ENCODE measurements at places on chromosomes 2 and 18.

DNA sequence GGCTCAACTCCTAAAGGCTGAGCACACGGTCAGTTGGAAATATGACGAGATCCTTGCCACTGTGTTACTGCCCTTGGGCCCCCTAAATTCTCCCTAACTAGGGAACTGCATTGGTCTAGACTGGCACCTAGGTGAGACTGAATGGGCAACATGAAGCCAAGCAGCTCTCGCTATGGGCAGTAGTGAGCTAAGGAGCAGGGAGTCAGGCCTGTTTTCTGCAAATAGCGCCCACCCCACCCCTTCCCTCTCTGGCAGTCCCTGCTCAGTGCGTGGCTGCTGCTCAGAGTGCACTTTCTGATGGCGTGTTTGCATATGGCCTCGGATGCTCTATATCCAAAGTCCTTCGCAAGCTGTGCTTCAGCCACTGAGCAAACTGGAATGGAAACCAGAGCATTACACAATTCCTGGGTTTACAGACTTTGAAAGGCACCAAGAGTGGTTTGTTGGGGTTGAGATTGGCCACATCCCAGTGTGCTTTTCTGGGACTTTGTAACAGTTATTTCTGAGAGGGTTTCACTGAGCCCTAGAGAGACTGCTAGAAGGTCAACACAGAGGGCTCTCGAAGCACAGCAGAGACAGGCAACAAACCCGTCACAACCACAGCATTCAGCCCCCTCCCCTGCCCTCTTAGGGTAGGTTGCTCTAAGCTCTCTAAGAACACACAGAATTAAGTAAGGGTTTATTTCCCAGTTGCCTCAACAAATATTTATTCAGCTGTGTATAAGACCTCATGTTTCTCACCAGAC, 419.9 kb downstream of the STK39 start:
- DNase-seq = no peak

DNA sequence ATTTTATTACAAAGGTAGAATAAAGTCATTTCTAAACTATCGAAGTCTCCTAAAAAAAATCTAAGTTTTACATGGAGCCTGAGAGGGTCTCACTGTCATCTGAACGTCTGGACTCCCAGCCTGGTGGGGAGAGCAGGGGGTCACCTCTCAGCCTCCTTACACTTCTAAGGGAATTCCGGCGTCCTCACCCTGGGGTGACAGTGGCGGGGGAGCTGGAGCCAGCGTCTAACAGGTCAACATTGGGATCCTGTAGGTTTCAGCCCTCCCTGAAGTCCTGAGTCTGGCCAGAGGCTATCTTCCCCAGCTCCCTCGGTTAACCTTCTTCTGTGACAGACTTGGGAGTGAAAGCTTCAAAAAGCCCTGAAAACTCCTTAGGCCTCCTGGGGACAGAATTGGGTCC, 34.6 kb upstream of the GLI2 start:
- no peak for DNase-seq

DNA sequence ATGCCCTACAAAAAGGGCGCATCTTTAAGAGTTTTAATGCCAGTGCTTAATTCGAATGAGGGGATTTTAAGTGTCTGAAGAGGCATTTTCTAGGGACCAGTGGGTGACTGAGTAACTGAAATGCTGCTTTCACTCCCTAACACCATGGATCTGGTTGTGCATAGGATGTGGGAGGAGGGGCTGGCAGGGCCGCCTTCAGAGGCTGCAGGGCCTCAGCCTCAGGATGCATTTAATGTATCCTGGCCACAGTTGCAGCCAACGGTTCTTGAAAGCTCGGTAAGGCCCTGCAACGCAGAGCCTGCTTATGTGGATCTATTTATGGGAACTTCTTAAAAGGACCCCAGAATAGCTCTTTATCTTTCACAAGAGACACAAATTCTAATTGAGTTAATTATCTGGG, 25.8 kb upstream of the IL18RAP start:
- no peak for DNase-seq

DNA sequence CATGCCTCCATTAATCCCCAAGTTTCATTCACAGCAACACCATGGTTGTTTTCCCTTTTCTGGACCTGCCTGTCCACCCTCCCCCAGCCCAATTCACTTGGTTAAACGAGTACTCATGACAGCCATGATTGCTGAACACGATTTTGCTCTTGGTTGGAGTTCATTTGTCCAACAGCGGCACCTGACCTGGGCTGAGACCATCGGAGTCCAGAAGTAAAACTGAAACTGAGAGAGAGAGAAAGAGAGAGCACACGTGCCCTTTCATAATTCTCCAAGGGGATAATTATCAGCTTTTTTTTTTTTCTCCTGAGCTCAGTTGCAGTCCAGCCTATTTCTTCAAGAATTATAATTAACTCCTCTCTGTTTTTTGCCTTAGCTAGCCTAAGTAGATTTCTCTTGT, 13.7 kb upstream of the KIF5C start:
- DNase-seq = no peak

DNA sequence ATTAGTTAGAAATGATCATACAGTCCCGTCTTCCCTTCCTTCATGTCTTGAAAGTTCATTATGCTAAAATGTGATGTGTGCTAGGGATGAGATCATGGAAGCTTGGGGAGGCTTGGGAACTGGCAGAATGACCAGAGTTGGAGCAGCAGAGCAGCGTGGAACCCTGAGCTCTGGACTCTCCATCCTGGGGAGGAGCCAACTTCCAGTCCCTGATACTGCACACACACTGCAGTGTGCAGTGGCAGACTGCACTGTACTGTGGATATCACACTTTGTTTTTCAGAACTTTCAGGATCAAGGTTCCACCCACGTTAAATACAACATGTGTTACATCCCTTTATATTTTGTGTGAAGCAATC, 27.3 kb upstream of the GREB1 start:
- DNase-seq = no peak

- DNase-seq = no peak
Observed at GRCh38 chr18:3660739-3661515, 211.0 kb downstream of the TGIF1 start.

DNA sequence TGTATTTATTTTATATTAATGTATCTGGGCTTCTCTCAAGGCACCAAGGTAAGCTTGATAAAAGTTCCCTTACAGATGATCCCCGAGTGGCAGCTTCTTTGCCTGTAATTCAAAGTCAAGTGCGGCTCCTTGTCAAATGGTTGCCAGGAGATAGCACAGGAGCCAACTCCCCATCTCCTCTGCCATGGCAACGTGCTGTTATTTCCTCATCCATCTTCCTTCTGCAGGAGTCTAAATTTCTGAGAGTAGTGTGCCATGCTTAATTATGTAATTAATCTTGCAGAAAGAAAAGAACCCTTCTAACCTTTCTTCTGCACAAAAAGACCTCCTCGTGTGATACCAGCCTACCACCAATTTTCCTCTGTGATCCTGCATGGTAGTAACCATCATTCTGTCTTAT, 46.2 kb upstream of the ACMSD start:
- no peak for DNase-seq

GRCh38 chr2:169091256-169091655, 21.9 kb downstream of the DHRS9 start:
- DNase-seq = no peak

DNA sequence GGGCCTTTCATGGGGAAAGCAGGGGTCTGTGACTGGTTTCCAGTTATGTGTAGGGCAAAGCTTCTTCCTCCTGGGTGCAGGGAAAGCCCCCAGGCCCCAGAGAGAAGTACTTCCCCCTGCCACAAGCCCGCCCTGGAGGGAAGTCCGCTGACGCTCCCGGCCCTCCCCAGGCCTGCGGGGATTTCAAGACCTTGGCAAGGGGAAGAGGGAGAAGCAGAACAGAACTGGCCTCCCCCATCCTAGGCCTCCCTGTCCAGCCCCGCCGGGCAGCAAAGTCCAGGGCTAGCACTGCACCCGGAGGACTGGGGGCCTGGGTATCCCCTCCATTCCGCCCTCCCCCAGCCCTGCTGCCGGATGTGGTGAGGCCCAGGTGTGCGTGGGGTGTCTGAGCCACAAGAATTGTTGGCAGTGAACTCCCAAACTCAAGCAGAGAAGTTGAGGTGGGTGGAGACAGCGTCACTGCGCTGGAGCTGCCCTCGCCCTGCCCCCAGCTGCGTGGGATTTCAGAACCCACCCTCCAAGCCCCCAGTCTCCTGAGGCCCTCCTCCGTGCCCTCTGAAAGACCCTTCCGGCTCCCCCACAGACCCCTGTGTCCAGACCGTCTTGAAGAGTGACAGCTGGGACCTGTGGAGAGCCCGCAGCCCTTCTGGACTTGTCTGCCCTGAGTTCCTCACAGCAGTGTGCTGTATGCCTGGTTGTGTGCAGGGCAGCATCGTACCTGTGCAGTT, 1.1 kb upstream of the DUSP2 start:
- DNase-seq = peak; percentile 58

DNA sequence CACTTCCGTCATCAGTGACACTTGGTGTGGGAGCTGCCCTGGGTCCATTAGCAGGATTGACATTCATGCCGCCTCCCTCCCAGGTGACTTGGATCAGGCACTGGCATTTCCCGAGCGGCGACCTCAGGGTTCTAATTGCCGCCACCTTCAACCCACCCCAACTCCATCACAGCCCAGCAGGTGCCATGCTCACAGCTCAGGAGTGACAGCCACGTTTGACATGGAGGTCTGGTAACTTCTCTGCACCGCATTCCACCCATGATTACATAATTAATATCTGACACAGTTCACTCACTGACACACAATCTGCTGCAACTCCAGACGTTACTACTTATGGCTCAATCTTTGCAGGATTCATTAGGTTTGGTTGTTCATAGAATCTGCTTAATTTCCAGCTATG, 450.9 kb upstream of the MYT1L start:
- peak; percentile 39 for DNase-seq

- DNase-seq = no peak
Observed at GRCh38 chr2:182080493-182080892, 94.8 kb downstream of the PPP1R1C start.

DNA sequence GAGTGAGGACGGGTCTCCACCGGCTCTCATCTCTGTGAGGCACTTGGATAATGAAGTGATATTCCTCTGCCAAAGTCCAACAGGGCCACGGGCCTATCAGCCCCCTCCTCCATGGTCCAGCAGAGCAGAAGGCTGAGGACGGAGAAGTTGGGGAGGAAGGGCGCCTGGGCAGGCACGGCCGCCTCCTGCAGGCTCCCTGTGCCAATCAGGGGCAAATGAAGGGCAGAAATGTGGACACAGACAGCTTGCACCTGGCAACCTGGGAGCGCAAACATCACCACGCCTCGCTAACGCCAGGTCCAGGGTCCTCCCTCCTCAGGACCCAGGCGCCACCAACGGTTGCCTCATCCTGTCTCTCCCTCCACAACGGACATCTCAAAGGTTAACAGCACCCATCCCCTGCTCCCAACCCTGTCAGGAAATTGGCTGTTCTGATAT, 24.3 kb downstream of the SMAD7 start:
- no peak for DNase-seq

DNA sequence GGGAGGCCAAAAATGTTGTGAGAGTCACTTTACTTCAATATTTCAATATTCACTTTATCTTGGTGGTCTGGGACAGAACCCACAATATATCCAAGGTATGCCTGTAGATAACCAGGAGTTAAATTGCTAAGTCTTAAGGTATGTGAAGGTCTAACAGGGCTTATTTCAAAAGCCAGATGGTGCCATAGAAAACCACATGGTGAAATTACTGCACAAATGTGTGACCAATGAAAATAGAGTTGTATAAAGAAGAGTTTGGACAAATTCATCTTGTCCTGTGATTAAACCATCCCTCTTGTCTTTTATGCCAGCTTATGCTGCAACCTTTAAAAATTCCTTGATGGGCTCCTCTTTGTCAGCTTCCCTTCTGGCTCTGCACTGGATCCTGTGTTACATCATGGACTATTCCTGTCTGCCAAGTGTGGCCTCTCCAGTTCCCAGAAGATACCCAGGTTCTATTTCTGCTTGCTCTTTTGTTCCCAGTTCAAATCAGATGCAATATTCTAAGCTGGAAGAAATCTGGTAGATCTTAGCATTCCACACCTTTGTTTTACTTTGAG, 46.8 kb downstream of the ANTXR1 start:
- DNase-seq = no peak

- DNase-seq = no peak
Observed at GRCh38 chr18:47983055-47983454, 52.6 kb upstream of the SMAD2 start.

GRCh38 chr18:75226286-75226955, 15.8 kb downstream of the TSHZ1 start:
- DNase-seq = no peak

DNA sequence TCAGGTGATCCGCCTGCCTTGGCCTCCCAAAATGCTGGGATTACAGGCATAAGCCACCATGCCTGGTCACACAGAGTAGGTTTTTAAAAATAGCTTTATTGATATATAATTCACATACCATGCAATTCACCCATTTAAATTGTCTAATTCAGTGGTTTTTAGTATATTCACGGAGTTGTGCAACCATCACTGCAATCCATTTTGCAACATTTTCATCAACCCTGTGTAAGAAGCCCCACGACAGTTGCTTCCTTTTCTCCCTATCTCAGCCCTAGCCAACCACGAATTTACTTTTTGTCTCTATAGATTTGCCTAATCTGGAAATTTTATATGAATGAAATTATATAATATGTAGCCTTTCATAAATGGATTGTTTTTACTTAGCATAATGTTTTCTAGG, 266.4 kb downstream of the NAPG start:
- no peak for DNase-seq

DNA sequence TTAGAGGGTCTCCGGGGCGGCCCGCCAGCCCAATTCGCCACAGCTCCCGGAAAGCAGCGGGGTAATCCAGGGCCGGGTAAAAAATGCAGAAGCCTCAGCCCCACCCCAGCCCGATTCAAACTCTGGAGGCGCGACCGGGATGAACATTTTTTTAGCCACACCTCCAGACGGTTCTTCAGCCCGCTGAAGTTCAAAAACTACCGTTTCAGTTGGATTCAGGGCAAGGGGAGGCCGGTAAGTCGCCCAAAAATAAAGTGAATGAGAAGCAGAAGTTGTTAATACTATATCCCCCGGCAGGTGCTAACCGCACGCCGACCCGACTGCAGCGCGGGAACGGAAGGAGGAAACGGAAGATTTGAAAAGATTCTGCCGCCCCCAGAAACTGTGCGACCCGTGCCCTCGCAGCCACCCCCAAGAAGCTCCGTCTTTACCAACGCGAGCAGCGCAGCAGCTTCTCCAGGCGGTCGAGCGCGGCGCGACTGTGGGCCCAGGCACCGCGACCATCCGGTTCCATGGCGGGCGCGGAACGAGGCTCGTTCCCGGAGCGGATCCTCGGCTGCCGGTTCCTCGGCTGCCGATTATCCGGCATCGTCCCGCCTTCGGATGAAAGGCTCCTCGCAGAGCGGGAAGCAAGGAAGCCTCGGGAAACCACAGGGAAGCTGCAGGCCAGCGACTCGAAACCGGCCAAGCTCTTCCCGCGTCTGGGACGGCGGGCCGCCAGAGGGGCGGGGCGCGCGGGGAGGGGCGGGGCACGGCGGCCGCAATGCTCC, at the start of gene BARD1:
BARD1 (minus strand) TSS at position 703 of the 770 bp plus-strand sequence; CDS start at position 589, 114 bp downstream.
- DNase-seq = peak; percentile 46

DNA sequence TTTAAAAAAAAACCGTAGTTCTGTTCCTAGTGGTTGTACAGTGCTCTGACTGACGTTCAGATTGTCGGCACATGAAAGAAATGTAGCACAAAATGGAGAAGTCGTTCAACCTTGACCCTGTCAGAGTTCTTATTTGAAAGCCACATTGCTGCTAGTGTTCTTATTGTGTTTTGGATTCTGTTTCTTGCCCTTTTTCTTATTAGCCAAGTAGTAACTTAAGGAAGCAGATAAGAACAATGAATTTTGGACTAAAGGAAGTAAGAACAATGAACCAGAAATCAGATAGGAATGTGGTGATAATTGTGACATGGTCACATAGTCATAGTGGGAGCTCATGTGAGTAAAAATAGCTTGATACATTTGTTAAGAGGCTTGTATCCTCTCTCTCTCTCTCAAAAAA, 45.9 kb downstream of the RPIA start:
- DNase-seq = no peak

GRCh38 chr18:476251-476664, 24.2 kb downstream of the COLEC12 start:
- no peak for DNase-seq

GRCh38 chr2:219296631-219297391, 12.4 kb downstream of the PTPRN start:
- DNase-seq = peak; percentile 27
